BE2C (cell line): ENCODE measurements at places on chromosomes 1 and 21.

DNA sequence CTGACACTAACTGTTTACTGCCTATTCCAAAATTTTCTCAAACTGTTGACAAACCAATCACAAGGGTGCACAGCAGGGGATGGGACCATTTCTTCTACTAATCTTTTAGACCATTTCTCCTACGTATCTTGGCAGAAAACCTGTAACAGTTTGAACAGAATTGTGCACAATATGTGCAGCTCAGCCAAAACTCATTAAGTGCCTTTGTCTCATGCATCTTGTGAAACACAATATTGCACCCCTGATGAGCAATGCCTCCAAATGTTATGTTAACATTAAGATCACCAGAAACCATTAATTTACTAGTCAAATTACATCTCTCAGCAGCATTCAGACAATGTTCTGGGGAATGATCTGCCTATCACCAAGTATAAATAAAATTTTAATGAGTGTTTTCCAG lies 247.5 kb downstream of the NRIP1 start:
- DNase-seq = no peak

- DNase-seq = no peak
These were observed 43.8 kb downstream of the SLC44A3 start for GRCh38 chr1:94863919-94864318.

- no peak for DNase-seq
These were observed 185.1 kb downstream of the PLPP3 start for GRCh38 chr1:56394298-56394697.

DNA sequence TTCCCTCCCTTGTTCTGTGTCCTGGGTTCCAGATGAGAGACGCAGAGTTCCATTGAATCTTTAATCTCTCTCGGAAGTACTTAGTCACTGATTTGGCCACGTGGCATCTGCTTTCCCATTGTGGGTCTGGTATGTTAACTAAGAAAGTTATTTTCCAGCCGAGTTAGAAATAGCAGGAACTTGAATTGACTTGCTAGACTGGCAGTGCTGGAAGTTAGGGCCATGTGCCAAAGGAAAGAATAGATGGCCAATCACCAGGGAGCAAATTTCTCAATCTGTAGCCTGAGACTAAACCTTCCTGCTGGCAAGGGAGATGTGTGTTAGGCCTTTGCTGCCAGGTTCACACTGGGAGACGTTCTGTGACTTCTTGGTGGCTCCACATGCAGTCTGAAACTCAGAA lies 24.2 kb upstream of the SLFNL1 start:
- no peak for DNase-seq

DNA sequence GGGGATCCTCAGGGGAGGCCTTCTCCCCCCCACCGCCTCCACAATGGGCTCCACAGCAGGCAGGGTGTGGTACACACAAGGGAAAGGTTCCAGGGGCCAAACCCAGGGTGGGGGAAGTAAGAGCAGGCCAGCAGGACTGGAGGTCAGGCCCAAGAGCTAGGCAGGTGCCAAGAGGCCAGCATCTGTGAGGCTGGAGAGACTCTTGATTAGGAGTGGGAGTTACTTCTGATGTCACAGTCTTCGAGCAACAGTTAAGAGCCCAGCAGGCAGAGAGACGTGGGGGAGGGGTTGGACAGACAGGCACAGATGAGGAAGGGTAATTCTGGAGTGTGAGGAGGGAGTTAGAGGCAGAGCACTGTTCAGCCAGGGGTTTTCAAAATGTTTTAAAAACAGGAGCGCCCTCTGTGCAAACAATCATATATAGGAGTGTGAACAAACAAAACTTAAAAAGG lies 55.8 kb downstream of the SLC9A1 start:
- peak; percentile 56 for DNase-seq

- no peak for DNase-seq
These were observed 142.5 kb downstream of the PGBD5 start for GRCh38 chr1:230283678-230284077.

DNA sequence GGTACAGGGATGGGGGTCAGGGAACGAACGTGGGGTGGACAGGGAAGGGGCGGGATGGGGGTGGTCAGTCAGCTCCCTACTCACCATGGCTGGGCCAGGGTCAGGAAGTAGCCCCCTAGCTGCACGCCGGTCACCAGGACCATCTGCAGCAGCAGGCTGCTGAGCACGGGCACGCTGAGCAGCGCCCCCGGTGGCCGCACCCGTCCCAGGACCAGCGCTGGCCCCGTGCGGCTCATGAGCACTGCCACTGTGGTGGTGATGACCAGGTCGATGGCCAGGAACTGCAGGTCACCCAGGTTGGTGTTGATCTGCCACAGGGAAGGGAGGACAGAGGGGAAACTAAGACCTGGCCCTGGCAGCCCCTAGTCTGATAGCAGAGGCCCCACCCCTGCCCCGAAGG lies 6.5 kb upstream of the MFAP2 start:
- DNase-seq = no peak

GRCh38 chr21:25409978-25410377 lies 197.3 kb downstream of the MRPL39 start:
- no peak for DNase-seq

DNA sequence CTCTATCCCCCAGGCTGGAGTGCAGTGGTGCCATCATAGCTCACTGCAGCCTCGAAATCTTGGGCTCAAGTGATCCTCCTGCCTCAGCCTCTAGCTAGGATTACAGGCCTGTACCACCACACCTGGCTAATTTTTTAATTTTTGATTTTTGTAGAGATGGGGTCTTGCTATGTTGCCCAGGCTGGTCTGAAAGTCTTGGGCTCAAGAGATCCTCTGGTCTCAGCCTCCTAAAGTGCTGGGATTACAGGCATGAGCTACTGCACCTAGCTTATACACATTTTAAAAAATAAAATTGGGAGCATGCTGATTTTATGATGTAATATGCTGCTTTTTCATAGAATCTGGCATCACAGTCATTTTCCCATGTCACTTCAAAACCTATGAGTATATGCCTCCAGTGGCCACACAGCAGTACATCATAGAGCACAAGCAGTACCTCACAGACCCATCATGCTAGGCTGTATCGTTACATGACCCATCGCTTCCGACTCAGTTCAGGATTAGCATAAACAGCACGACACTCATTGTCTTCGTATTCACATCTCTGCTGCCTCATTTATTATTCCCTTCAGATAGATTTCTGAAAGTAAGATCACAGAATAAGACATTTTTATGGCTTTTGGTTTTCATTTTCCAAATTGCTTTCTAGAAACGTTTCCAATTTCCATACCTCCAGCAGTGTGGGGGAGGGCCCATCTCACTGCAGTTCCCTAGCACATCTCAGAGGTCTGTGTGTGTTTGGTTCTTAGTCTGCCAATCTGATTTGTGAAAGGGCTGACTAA lies 35.9 kb upstream of the CCSAP start:
- no peak for DNase-seq

- DNase-seq = no peak
These were observed 497 bp downstream of the FBXO44 start for GRCh38 chr1:11654939-11655808.

DNA sequence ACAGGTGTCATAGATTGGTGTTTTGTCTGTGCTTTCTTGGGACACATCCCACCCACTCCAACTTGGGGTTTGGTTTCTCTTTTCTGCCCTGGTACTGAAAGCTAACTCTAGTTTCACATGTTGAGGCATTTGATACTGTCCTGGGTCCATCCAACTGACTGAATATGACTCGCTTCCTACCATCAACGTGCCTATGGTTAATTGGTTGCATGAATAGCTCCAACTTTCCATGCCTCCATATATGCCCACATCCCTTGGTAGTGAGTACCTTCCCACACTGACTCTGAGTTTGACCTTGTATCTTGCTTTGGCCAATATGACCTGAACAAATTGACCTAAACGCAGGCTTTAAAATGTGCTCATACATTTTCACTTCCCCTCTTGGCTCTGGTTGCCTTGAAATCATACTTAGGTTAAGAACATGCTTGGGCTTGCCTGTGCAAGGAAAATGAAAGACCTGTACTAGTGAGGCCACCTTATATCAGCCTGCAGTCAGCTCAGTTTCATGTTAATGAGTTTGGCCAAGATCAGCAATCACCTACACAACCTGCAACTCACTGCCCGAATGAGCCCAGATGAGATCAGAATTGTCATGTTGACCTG lies 81.0 kb upstream of the KCNK2 start:
- no peak for DNase-seq

DNA sequence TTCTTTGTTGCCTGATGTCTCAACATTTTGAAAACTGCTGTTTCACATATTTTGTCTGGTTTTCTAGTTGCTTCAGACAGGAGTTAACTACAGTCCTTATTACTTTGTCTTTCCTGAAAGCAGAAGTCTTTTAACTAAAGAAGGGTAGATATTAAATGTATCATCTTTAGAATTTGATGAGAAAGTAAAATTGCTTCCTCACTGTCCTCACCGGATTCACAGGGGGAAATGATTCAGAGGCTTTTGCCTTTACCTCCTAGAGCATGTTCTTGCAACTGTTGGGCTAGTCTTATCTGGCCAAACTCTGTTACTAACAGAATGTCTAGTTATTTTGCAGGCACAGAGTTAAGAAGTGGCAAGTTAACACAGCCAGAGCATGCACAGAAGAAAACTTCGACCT lies 107.2 kb upstream of the VAV3 start:
- DNase-seq = no peak

DNA sequence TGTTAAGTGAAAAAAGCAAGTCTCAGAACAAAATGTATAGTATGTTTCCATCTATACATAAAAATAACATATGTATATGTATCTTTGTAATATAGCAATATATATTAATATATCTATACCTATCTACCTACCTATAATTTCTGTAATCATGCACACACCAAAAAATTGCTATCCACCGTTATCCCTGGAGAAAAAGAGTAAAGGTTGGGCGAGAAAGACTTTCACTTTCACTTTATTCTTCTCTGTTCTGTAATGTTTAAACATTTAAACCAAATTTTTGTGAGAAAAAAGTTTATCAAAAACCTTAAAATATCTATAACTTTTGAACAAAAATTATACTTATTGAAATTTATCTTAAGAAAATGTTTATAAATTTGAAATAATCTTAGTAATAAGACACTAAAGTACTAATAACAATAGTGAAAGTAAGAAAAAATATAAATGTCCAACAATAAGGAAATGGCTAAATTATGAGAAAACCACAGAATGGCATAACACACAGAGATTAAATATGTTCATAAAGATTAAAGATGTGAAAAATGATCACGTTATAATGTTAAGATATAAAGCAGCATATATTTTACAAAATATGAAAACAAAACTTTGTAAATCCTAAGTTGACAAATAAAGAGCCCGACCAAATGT lies 74.0 kb upstream of the LRRC53 start:
- DNase-seq = no peak

DNA sequence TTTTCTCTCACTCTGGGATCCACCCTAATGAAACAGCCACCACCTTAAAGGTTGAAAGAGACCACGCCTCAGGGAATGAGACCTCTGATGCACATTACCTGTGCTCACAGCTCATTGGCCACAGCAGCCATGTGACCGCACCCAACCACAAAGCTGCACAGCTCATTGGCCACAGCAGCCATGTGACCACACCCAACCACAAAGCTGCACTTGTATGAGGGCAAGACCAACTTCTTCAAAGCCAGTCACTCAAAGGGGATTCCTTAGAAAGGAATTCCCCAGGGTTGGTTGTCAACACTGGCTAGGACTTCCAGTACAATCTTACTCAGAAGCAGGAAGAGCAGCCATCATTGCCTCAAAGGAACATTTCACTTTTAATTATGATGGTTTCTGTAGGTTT lies 43.6 kb upstream of the PDE9A start:
- peak; percentile 66 for DNase-seq

DNA sequence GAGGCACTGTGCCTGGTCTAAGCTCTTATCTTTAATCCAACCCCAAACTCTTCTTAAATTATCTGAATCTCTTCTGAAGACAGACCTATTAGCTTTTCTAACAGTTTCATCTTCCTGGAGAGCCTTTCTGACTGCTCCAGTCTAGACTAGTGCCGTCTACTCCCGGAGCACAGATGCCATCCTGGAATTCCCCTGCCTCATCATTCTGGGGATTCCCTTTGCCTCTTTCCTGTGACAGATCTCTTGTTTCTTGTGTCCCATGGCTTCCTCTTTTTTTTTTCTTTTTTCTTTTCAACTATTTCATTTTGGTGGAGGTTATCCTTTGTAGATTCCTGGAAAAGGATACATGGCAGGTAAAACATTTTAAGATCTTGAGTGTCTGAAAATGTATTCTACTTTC lies 11.7 kb downstream of the SEMA4A start:
- DNase-seq = no peak

DNA sequence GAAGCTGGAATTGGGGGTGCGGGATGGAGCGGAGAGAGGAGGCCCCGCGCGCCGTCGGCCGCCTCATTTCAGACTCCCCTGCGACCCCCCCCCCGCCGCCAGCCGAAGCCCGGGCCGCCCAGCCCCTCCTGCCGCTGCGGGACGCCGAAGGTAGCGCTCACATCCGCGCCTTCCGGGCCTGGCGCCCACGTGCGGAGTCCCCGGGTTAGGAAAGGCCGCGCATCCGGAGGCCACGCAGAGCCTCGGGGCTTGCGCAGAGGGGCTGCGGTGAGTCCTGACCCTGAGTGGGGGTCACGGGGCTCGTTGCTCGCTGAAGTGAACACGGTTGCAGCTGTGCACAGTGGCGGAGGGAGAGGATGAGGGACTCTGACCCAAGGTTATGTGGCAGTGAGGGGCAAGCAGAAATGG lies 552 bp upstream of the ZNF496 start:
- peak; percentile 70 for DNase-seq

DNA sequence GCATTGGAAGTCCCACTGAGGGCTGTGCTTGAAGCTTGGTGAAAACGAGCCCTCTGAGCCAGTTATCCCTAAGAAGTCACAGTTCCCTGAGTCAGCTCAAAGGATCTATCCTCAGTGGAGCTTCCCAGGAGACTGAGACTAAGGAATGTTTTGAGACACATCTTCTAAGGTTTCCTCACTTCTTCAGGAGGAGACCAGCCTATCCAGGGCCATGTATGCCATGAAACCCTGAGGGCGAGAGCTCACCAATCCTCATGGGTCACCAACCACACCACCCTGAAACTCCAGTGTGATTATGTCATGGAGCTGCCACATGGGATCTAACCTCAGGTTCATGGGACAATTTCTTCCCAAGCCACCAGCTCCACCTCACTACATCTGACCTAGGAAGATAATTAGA lies 7.6 kb upstream of the TIE1 start:
- no peak for DNase-seq

DNA sequence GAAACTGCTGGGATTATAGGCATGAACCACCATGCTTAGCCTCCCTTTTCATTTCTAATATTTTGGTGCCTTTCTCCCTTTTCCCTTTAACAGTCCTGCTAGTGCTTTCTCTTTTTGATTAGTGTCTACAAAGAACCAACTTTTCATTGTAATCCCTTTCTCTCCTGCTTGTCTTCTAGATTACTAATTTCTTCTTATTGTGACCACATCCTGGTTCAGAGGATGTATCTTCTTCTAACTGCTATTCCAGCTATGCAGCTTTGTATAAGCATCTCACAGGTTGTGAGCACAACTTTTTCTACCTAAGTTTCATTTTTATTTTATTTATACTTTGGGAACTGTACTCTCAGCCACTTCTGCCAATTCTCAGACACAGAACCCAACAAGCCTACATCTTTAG lies 14.7 kb downstream of the ZNF648 start:
- DNase-seq = no peak
